ENCODE measurements at places on chromosomes 13 and 19.

DNA sequence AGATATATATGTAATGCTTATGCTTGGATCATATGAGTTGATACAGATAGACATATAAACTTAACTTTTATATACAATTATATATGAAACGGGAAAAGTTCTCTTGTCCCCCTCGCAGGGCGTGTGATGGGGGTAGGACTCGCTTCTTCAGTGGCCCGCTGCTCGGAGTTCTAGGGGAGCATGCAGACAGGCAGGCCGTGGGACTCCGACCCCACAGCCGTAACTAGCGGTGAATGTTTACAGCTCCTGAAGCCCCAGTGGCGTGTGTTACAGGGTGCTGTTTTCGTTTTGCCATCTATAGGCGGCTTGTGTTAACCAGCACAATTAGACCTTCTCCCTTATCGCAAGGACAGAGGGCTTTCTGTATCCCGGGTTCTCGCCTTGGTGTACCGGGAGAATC is 1899.8 kb downstream of the PCDH9 start:
- no peak for DNase-seq

DNA sequence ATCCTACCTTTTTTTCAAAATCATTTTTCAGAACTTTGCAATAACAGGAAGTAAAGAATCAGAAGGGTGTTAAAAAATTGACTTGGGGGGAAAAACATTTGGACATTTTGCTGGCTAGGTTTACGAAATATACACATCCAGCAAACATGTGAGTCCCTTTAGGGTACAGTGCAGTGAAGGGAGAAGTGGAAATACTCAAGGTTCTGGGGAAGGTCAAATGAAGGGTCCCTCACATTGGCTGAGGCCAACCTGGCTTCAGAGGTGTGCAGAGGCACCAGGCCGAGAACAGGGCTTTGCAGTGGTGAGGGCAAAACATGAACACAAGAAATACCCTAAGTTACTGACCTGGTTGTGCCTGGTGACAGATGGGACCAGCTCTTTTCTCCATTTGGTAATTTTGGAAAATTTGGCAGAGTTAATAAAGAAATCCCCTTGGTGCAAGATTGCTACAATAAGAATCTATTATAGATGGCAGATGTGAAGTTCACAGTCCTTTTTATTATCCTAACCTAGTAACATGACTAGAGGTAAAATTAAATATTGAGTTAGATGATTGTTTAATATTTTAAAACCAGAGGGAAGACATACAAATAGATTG is 1.5 kb upstream of the UPF3A start:
- no peak for DNase-seq

- no peak for DNase-seq
Measured at GRCh38 chr19:38642176-38642575, 5.3 kb upstream of the ACTN4 start.

GRCh38 chr19:38655148-38655824 is 7.8 kb downstream of the ACTN4 start:
- no peak for DNase-seq

- peak; percentile 88 for DNase-seq
Measured at GRCh38 chr13:23427342-23427843, 6.1 kb downstream of the SACS start.

DNA sequence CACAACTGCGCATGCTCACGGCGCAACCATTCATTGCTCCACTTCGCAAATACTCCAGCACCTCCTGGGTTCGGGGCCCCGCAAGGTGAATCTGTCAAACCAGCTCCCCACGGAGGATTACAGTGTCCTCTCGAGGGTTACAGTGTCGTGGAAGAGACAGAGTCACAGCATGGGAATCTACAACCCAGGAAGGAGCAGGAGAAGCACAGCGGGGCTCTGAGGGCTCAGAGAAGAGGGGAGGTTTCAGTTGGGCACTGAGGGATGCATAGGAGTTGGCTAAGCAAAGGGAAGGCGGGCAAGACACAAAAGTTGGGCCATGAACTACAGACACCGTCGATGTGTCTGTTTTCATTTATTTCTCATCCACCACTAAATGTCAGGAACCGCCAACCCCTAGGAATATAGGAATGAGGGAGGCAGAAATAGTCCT is 1.0 kb upstream of the GTF2F1 start:
- DNase-seq, result no peak

- no peak for DNase-seq
Measured at GRCh38 chr13:94346261-94347019, 133.0 kb downstream of the DCT start.

DNA sequence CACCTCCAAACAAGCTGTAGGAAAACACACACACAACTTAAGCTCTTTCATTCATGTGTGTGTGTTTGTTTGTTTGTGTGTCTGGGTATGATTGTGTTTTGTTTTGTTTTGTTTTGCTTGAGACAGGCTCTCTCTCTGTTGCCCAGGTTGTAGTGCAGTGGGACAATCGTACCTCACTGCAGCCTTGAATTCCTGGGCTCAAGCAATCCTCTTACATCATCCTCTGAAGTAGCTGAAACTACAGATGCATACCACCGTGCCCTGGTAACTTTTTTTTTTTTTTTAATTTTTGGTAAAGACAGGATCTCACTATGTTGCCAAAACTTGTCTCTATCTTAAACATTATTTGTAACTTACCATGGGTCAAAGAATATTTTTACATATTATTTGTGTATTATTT is 431.7 kb downstream of the SLITRK1 start:
- no peak for DNase-seq

GRCh38 chr13:77291774-77292173 is 35.1 kb downstream of the MYCBP2 start:
- no peak for DNase-seq

GRCh38 chr13:30039511-30039911 is 189.1 kb upstream of the UBL3 start:
- DNase-seq, result no peak

- DNase-seq, result no peak
Measured at GRCh38 chr13:27634231-27634630, 12.5 kb downstream of the POLR1D start.

- no peak for DNase-seq
Measured at GRCh38 chr13:44021422-44021821, 141.7 kb downstream of the LACC1 start.

DNA sequence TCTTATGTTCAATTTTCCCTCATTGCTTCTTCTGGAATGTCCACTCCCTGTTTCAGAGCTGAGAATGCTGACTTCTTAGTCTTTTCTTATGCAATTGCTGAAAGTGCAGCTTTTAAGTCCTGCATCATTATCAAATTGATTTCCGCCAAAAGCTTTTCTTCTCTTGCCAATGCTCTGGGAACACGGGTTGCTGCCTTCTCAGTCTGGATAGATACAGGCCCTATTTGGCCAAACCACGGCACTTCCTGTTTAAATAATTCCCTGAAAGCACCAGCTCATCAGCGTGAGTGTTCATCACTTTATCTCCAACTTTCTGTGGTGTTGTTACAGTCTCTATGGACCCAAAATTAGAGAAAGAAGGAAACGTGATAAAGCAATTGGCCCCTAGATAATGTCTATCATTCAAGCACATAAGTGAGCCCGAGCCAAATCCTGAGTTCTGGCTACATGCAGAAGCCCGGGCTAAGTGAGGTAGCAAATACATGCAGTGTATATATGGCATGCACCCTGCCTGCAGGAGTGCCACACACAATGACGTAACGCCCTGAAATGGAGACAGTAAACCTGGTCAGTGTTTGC is 85.7 kb downstream of the CYSLTR2 start:
- no peak for DNase-seq

GRCh38 chr19:38070573-38070972 is 153.4 kb downstream of the DPF1 start:
- DNase-seq, result no peak

DNA sequence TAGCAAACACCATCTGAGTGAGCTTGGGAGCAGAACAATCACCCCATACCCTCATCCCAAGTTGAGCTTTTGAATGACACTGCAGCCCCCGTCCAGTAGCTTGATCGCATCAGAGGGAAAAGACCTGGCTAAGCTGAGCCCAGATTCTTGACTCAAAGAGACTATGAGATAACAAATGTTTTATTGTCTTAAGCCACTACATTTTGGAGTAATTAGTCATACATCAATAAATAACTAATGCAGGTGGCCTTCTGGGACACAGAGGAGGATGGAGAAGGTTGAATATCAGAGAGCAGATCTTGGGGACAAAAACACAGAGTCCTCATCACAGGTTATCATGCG is 24.6 kb upstream of the IGSF23 start:
- DNase-seq, result no peak

DNA sequence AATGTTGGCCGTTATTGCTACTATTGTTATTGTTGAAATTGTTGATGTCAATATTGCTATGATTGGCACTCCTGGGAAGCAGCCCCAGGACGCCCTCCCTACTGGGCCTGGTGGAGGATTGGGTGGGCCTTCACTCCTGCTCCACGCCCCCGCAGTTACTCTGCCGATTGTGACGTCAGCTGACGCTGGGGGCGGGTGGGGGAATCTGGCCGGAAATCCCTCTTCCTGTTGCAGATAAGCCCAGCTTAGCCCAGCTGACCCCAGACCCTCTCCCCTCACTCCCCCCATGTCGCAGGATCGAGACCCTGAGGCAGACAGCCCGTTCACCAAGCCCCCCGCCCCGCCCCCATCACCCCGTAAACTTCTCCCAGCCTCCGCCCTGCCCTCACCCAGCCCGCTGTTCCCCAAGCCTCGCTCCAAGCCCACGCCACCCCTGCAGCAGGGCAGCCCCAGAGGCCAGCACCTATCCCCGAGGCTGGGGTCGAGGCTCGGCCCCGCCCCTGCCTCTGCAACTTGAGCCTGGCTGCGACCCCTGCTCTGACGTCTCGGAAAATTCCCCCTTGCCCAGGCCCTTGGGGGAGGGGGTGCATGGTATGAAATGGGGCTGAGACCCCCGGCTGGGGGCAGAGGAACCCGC is at the start of gene ETV2:
ETV2 (plus strand) TSS at position 231 of the 637 bp plus-strand sequence. CDS start 716 bp downstream, outside the sequence.
- DNase-seq, result no peak

- no peak for DNase-seq
Measured at GRCh38 chr19:16385821-16386220, 61.2 kb downstream of the KLF2 start.

DNA sequence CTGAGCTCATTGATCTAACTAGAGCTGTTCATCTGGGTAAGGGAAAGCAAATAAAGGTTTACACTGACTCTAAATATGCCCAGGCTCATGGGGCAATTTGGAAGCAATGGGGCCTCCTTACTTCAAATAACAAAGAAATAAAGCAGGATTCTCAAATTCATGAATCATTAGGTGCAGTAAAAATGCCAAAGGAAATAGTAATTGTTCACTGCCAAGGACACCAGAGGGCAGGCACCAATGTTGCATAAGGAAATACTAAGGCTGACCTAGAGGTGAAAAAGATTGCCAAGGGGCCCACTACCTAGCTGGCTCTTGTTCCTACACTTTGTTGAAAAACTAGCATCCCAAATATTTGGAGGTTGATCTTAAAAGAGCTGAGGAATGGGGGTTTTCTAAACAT is 1686.7 kb upstream of the MIR17HG start:
- DNase-seq, result no peak

GRCh38 chr19:18266771-18267686 is 7.2 kb downstream of the IQCN start:
- DNase-seq, result no peak

All from skeletal muscle cell (primary cell).